Effector memory CD4-positive, alpha-beta T cell (primary cell): ENCODE measurements at places on chromosomes 3 and 15.

DNA sequence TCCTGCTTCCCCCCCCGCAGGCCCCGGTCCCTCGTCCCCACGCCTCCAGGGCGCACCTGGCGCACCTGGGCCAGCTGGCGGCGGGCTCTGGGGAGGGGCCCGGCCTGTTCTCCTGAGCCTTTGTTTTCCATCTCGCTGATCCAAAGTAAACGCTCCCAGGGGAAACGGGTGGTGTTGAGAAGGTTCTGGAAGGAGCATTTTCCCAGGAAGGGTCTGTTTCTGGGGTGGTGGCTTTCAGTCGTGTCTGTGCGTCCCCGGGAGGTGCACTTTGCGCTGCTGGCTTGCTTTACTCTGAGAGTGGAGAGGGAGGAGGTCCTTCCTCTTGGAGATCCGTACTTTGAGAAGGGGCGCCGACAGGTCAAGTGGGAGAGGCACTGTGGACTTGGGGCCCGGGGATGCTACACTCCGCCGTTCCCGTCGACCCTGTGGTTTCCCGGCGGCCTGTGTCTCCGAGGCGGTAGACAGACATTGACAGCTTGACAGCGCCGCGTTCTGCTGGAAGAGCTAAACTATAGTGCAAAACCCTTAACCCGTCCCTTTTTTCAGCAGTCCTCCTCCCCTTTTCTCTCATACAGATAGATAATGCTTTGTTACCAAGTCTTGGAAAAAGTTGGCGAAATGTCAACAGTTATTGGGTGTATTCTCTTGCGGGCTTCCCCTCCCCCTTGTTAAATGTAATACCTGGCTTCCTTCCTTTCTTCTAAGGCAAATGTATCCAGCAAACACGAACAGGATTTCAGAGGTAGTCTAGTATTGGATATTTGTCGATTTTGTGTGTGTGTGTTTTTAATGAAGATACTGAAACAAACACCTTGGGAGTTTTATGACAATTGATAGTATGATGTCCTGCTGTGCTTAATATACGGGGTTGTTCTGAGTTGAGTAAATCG lies 6.5 kb downstream of the TPM1 start:
- DNase-seq = no peak

DNA sequence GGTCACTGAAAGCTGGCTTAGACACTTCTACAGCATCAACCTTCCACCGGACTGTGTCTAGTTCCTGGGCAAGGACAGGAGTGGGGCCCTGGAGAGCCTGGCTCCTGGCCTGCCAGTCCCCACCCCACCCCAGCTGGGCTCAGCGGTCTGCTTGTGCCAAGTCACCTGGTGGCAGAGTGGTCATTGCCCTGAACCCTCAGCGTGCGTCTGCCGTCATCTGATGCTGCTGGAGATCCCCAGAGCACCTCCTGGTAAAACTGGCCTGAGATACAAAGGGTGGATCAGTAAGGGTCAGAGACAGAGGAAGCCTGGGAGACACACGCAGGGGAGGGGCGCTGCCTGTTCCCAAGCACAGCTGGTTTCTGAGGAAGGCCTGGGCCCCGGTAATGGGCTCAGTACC lies 16.7 kb downstream of the ITIH4 start:
- DNase-seq = no peak

DNA sequence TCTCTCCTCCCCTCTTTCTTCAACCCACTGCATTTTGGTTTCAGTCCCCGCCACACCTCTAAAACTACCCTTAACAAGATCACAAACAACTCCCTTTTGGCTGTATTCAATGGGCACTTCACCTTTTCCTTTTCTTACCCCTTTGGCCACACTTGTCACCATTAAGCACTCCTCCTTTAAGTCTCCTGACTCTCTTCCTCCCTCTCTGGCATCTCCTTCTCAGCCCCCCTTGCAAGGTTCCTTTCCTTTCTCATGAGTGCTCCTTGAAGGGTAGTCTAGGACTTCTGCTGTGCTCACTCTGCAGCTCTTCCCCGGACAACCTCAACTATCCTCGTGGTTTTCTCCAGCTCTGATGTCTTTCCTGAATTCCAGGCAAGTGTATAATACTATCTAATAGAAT lies 103.7 kb downstream of the RPL22L1 start:
- no peak for DNase-seq

DNA sequence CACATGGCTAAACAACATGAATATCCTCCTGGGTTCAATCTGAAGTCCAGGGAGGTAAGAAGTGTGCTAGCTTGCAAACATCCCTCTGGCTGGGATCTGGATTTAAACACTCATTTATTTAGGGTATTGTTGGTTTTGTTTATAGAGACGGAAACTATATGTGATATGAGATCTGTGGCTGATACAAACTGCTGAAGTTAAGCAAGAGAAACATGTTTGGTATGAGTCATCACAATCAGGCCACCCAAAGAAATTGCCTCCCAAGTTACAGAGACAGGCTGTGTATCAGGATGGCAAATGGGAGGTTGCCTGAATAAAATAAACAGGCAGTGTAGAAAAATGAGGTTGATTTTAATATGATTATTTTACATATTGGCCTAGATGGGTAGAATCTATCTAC lies 562.1 kb downstream of the IGSF11 start:
- no peak for DNase-seq

GRCh38 chr3:57331078-57331610 lies 38.7 kb upstream of the ASB14 start:
- DNase-seq = no peak

DNA sequence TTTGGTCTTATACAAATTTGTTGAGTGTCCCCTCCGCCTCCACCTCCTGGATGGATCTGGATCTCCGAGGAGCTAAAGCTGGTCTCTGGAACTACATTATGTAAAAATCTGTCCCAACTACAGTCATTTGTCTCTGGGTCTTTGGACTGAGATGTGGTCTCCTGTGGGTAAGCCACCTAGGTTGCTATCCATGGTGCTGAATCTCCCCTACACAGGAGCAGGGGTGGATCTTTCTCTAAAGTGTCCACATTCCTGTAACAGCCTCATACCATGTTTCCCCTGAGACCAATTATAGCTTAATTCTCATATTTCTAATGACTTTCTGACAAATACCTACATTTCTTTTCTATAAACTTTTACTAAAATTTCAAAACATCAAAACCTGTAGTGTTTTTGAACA lies 625.8 kb downstream of the TAFA4 start:
- no peak for DNase-seq

DNA sequence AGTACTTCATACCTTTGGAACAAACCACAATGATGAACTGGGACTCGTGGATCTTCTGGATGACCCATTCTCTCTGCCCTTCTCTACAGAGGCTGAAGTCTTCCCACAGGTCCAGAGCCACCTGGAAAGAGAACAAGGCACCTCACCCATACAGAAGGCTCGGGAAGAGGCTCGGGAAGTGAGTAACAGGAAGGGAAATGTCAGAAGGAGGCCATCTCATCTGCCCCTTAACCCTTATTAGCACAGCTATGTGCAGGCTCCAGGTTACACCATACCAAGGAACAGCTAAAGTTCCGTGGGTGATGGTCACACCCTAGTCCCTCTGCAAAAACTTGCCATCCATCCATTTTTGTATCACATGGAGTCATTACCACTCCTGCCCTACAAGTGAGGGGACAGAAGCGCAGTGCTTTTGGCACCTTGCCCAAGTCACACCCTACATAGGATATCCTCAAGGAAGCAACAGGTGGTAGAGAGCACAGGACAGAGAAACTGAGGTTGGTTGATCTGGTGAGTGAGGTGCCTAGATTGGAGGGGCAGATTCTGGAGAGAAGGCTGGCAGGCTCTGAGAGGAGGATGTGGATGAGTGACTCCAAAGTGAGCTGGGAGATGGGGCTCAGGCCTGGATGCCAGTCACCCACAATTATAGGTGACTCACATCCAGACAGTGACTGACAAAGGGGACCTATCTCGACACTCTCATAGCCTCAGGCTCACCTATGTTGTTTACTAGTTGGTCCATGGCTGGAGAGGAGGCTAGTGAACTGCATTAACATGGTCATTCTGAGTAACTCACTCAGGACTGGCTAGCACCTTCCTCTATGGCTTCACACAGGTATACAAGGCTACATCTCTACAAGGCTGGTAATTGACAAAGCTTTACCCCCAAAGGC lies 38.2 kb downstream of the SPATA12 start:
- DNase-seq = no peak

DNA sequence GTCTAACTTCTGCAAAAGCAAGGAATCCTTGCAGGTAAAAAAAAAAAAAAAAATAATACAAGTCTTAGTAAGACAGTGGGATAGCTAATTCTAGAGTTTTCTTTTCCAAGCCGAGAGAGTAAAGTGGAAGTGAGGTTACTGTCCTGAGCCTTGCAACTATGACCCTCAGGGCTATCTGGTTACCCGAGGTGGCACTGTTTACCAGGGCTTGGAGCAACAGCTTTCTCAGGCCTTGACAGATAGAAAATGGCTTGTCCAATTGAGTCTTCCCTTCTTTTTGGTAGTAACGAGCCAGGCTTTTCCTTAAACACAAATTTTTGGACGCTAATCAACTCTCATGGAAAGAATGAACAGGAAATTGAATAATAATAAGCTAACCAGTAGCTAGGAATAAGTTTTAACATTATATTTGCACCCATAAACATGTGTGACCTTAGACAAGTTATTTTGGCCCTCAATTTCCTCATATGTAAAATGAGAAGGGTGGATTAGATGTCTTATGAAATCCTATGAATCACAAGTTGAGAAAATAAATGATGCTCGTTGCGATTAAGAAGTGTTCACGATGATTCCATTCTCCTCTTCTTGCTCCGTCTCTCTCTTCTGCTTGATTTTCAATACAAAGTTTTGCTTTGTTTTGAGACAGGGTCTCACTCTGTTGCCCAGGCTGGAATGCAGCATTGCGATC lies 236.9 kb upstream of the KBTBD8 start:
- no peak for DNase-seq

GRCh38 chr15:85832394-85832793 lies 37.7 kb upstream of the KLHL25 start:
- no peak for DNase-seq

DNA sequence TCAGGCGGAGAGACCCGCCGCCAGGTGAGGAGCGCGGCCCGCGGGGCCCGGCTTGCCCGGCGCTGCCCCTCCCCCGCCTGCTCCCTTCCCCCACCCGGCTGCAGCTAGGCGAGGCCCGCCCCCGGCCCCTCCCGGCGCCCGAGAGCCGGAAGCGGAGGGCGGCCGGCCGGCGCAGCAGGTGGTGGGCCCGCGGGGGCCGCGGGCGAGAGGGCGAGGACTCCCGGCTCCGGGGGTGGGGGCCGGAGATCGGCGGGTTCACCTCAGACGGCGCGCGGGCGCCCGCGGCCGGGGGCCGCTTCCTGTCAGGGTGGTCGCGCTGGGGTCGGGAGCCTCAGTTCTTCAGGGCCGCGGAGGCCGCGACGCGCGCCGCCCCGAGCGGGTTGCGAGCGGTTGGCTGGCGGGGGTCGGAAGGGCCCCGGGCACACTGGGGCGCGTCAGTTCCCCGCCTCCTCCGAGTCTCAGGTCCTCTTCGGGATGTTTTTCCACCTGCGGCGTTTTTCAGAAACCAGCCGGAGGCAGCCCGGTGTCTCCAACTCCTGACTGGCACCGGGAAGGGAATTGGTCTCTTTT lies 395 bp downstream of the ZFAND6 start:
- no peak for DNase-seq

DNA sequence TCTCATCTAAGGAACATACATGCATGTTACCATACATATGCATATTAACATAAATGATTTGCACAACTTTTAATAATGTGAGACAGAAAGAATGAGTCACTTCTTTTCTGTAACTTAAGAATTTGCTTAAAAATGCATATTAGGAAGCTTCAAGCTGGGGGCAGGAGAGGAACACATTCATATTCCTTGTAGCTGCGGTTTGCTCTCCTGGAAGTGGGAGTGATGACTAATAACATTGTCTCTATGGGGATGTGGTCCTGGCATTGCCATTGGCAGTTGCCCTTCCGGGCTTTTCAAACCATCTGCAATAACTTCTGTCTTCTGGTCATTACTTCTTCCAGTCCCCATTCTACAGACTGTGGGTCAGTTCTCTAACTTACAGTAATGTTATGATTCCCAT lies 15.6 kb downstream of the CHST2 start:
- DNase-seq = no peak

- no peak for DNase-seq
Observed at GRCh38 chr15:29696950-29697738, 125.1 kb downstream of the TJP1 start.

DNA sequence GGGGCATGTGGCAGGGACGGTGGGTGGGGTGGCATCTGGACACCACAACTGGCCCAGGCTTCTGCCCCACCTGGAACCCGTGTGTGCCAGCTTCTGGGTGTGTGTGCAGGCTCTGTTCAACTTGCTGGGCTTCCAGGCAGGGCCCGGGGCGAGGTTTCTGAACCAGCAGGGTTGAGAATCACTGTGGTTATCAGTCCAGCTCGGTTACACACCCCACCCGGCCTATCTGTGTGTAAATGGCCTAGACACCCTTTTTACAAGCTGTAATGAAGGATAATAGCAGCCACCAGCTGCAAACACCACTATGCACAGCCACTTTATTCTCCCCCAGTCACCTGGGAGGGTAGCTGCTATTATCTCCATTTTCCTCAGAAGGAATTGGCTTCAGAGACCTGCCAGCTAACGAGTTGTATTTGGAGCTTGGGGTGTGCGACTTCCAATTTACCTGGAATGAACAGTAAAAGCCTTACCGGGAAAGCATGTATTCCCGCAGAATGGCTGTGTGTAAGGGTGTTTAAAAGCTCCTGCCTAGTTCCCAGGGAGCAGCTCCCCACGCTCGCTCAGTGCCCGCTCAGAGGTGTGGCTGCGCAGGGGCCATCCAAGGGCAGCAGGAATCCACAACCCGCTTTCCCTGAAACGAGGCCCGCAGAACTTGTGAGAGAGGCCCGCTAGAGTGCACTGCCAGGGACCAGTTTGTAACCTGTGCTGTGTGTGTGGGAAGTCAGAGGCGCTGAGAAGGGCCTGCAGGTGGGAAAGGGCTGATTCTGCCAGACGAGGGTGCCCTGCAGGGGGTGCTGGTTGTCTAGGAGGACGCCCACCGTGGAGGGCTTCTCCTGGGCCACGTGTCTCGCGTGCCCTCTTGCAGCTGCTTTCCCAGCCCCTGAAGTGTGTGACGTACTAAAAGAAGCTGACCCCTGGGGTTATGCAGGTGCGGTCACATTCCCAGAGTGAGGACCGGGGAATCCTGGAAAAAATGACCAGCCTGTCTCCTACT lies 83.5 kb downstream of the C3orf70 start:
- DNase-seq = no peak

DNA sequence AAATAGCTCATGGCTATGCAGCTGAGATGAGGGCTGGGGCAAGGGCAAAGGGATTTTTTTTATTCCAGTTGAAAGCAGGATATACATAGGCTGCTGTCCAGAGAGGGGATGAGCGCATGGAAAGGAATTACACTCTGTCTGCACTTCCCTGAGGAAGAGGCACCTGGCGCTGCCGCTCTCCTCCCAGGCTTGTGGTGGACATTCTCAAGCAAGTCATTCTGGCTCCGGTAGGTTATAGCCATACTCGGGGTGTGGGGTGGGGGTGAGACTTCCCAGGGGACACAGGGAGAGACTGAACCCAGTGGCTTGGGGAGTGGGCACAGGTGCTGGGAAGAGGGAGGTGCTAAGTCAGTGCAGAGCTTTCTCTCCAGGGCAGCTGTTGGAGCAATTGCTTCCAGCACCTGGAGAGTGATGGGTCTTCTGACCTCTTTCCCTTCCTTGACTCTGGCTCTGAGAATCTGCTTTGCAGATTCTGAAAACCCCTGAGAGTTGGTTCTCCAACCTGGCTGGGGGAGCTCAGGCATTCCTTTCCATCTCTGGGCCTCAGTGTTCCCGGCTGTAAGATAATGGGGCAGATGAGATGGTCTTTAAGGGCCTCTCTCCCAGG lies 24.3 kb downstream of the CYP8B1 start:
- no peak for DNase-seq

- no peak for DNase-seq
Observed at GRCh38 chr3:179961071-179961702, 75.5 kb downstream of the PEX5L start.

GRCh38 chr15:67839499-67839928 lies 331 bp downstream of the RNU6-1 start:
- no peak for DNase-seq
